Skin of body (tissue), 3 donors: ENCODE measurements at places on chromosomes 2 and 18. TPM values are rescaled to one million over a fixed set of nuclear protein-coding genes. Genes with fewer than 3 reads are reported as not detected.

ANKZF1 gene
- 41.6 TPM for total RNA-seq

RESP18 gene
- not detected for total RNA-seq

HOXD12 gene
- not detected for total RNA-seq

NCKAP5 gene
- total RNA-seq, result 33.3 TPM

ALPP gene
- total RNA-seq, result not detected

PIEZO2 gene
- total RNA-seq, result 51.0 TPM

SAG gene
- total RNA-seq, result not detected

CTNNA2 gene
- 0.49 TPM for total RNA-seq
